ENCODE measurements at places on chromosomes 1 and 21.

GRCh38 chr1:65178235-65178634, 30.2 kb downstream of the AK4 start:
- DNase-seq: no peak

- no peak for DNase-seq
Observed at GRCh38 chr1:226355669-226356551, 46.9 kb upstream of the LIN9 start.

- DNase-seq: no peak
Observed at GRCh38 chr1:40315795-40316594, 1.1 kb downstream of the COL9A2 start.

- DNase-seq: no peak
Observed at GRCh38 chr21:42305707-42306147, 9.5 kb downstream of the TFF3 start.

DNA sequence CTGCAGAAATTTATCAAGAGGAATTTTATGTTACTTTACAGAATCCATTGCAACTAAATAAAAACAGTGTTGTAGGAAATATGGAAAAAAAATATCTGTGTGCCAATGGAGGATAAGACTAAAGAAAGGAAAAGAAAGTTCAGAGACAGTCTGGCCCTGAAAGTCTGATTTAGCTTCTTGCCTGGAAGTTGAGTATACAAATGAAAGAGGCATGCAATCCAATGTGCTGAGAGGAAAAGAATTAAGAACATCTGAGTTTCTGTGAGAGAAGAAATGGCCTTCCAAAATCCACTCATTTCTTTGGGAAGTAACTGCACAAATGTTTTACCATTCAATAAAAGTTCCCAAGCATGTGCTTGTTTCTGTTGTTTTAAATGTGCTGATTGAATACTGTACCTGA, 65.1 kb downstream of the LHX9 start:
- DNase-seq: no peak

DNA sequence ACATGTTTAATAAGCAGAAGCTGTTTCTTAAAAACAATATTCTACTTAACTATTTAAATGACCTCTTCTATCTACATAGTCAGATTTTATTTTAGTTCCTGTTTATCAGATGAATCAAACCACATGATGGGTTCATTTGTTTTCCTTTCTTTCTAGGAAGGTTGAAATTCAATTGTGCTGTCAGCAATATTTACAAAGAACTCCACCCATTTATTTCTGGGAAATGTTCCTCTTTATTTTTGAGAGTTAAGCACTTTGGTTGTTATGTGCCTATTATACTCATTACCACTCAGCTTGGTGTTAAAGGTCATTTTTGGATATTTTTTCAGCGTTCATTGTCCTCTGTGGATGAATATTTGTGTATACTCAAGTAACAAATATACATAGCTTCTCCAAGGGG, 84.9 kb downstream of the C4BPA start:
- DNase-seq: no peak

GRCh38 chr21:46607636-46608035, 2.8 kb upstream of the S100B start:
- DNase-seq: no peak

DNA sequence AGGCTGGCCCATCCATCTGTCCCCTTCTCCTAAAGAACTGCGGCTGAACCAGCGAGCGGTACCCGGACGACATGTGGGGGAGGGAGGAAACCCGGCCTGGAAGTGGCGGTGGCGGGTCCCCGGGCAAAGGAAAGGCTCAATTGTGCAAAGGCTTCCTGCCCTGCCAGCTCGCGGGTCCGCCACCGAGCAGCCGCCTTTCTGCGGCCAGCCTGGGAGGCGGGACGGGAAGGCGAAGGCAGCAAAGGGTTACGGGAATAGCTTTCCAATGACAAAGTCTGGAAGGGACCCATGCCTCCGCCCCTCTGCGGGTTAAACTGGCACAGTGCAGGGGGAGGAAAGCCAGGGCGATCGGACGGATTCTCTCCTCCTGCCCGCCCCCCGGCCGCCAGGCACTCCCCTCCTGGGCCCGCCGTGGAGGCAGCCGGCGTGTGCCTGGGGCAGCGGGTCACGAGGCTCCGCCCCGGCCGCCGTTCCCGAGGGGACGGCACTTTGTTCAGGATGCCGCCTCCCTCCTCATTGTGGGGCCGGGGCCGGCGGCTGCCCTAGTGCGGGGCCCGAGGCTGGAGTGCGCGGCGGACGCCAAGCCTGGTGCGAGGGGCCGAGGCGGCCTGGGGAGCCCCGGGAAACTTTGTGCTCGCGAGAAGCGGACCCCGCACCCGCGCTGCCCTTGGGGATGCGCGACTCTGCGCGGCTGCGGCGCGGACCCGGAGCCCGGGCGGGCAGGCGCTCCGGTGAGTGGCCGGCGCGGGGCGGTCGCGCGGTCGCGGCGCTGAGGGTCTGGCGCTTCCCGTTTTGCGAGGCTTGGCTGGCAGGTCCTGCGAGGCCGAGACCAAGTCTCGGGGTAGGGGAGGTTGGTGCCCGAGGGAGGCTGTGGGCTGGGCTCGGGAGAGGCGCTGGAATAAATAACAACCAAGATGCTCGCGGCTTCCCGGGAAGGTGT, at the start of gene NAV1:
NAV1 (plus strand) TSS at position 516 of the 940 bp plus-strand sequence. CDS start 83,758 bp downstream, outside the sequence.
- DNase-seq: no peak

GRCh38 chr1:143720087-143721023, 251.4 kb downstream of the FAM72C start:
- no peak for DNase-seq

- DNase-seq: no peak
Observed at GRCh38 chr1:71364236-71364635, 283.4 kb upstream of the ZRANB2 start.
